Motor neuron (in vitro differentiated cells): ENCODE measurements at places on chromosomes 7 and 10. TPM values are rescaled to one million over a fixed set of nuclear protein-coding genes. Genes with fewer than 3 reads are reported as not detected.
A peak's percentile ranks its signal among the peaks of the same experiment; 100 is the strongest.

FXYD4 gene
- total RNA-seq: not detected in 2 replicates

URGCP gene
- 20.1 and 20.4 TPM in 2 replicates for total RNA-seq

DNA sequence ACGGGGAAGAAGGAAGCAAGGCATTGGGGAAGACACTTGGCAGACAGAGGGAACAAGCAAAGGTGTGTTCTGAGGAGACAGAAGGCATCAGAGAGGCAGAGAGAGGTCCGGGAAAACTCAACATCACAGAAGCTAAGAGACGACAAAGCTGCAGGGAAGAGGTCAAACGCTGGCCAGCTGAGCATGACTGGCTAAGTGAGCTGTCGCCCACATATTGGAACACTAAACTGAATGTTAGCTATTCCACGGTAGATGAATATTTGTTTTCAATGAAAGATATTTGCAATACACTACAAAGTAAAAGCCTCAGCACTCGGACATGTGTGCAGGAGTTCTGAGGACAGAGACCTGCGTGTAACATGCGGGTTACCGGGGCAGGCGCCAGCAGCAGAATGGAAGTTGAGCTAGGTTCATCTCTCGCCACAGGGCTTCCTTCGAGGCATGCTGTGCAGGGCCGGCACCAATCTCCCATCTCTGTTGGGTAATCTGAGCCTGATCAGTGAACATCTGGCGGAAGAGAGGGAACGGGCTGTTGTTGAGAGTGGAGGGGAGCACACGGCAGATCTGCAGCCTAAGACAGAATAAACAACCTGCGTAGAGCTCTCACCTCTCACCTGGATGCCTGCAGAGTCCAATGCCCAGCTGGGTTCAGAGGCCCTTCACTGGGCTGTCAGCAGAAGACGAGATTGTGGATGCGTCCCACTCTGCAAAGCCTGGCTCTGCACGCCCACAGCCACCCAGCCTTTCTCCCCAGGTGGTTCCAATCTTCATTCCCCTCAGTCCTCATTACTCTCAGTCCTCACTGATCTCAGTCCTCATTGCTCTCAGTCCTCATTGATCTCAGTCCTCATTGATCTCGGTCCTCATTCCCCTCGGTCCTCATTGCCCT is 35.9 kb downstream of the INSIG1 start:
- ATAC-seq: no peak

- no peak for ATAC-seq
Measured at GRCh38 chr7:116357781-116358670, 141.5 kb upstream of the CAV2 start.

DNA sequence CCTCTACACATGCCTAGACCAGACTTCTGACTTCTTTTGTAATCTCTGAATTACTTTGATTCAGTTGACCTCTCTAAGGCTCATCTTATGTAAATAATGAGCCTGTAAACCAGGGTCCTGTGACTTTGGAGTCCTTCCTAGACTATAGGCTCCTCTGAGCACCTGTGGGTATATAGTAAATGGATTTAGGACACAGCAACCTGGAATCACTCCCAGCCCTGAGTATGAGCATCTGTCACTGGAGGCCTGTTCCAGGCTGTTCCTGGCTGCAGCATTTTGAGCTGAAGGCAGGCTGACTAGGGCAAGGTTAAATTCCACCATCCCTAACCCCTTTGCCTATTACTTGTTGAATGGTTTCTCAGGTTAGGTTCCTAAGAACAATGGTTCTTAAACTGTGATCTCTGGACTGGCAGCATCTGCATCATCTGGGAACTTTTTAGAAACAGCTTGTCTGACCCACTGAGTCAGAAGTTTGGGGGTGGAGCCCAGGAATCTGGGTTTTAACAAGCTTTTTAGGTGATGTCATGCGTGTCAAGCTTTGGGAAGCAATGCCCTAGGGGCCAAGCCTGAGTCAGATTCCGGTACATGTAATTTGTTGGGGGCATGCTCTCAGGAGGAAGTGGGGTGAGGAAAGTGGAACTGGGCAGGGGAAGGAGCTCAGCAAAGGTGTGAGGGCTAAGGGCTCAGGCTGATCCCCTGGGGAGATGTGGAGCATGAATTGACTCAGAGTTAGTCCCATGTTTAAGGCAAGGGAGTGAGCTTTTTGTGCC is 28.2 kb downstream of the MINDY4 start:
- ATAC-seq: peak; percentile 56

DNA sequence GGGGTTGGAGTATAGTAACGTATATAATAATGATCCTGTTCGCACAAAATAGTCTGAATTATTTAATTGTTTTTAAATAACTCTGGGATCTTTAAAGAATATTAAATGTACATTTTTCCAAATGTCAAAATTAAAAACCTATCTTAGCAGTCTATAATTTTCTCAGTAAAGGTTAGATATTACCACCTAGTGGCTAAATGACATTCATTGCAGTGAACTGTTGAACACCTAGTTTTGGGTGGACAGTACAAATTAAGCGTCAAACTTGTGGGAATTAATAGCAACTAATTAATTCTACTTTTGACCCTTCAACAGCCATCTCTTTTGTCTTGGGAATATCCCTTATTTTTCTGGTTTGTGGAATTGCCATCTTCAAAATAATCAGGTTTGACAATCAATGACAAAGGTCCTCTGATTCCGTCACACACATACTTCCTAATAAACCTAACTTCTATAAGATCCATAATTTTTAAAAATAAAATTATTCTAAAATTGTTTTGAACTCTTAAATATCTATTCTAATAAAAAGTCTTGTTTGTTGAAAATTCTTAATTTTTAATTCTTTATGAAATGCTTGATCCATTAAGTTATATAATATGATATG is 165.7 kb downstream of the SEMA3D start:
- ATAC-seq: no peak

DNA sequence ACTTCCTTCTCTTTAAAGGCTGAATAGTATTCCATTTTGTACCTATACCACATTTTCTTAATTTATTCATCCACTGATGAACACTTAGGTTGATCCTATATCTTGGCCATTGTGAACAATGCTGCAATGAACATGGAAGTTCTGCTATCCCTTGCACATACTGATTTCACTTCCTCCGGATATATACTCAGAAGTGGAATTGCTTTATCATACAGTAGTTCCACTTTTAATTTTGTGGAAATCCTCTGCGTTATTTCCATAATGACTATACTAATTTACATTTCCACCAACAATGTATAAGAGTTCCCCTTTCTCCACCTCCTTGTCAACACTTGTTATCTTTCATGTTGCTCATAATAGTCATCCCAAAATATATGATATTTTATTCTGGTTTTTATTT is 312.6 kb downstream of the PLXDC2 start:
- no peak for ATAC-seq

DNA sequence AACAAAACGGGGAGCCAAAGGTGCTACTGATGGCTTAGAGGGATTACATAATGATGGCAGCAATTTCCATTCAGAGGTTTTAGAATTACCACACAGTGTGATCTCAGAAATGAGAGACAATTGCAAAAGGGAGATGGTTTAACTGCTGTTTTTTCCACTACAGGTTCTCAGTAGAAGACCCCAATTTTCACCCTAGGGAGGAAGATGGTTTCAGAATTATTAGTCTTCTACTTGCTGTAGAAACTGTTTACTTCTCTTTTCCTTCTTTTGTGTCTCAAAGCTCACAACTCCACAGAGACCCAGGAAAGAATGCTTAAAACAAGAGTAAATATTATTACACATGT is 226.5 kb downstream of the INHBA start:
- no peak for ATAC-seq
